ENCODE measurements at places on chromosomes 4 and X.

GRCh38 chr4:111268769-111269414, 646.0 kb upstream of the PITX2 start:
- DNase-seq = no peak

GRCh38 chrX:40154853-40155588, 57.3 kb upstream of the BCOR start:
- DNase-seq = peak; percentile 39

DNA sequence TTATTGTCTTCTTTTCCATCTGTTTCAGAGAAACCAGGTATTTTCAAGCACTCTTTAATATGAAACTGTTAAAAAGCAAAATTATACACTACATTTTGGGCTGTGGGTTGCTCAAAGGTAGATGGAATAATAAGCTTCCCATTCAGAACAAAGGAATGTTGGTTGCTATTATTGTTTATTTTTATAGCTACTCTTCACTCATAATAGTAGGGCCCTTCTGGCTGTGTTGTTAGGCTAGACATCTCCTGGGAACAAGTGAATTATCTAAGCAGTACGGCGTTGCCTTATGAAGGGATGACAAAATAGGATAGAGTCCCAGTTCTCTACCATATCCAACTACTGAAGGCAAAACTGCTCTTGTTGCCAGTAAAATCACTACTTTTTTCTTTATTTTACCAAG, 34.2 kb downstream of the TENM3 start:
- no peak for DNase-seq

DNA sequence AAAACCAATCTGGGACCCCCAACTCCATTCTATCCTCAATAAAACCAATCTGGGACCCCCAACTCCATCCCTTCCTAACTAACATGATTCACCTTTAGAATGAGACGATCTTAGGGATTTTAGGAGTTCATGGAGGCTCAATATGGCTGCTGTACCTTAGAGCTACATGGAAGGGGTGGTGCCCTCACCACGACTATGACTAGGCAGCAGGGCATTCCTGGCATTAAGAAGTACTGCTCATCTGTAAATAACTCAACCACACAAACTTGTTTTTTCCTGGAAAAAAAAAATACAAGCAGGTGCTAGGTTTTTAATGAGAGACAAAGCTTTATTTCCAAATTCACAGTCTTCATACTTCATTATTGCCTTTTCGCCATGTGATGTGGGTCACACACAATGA, 346.5 kb upstream of the FAT1 start:
- no peak for DNase-seq

DNA sequence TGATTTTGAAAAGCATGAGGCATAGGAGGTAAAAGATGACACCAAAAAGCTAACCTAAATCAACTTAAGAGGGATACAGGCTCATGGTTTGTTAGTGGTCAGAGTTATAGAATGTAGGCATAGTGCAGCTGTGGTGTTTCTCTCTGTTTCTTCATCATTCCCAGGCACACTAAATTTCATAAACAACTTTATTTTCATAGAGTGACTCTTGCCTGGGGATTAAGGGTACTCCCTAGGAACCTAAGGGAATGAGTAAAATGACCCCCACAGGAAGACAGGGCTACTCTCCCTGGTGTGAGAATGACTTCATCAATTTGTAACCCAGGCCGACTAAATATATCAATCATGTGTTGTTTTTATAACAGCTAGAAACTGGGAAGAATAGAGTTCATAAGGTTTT, 11.1 kb downstream of the FABP2 start:
- DNase-seq = no peak

GRCh38 chr4:119678761-119679160, 50.2 kb upstream of the PDE5A start:
- DNase-seq = no peak

GRCh38 chr4:106450249-106450648, 81.7 kb upstream of the GIMD1 start:
- no peak for DNase-seq

GRCh38 chr4:148235809-148236208, 206.4 kb downstream of the NR3C2 start:
- no peak for DNase-seq

DNA sequence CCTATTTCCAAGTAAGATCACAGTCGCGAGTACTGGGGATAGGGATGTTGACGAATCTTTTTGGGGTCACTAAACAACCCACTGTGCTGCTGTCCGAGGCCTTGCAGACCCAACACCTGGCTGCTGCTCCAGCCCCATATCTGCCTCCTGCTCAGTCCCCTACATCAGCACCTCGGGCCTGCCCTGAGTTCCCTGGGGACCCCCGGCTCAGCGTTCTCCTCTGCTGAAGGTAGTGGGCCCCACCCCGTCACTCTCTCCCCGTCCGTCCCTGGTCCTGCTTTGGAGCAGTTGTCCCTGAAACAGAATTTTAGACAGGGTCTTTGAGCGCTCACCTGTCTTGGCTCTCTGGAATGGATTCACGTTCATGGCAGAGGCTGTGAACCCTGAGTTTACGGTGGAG, 202.4 kb upstream of the PSAPL1 start:
- no peak for DNase-seq

Measured in NCI-H2107 (cell line).